ENCODE measurements at places on chromosomes 6 and 20.

DNA sequence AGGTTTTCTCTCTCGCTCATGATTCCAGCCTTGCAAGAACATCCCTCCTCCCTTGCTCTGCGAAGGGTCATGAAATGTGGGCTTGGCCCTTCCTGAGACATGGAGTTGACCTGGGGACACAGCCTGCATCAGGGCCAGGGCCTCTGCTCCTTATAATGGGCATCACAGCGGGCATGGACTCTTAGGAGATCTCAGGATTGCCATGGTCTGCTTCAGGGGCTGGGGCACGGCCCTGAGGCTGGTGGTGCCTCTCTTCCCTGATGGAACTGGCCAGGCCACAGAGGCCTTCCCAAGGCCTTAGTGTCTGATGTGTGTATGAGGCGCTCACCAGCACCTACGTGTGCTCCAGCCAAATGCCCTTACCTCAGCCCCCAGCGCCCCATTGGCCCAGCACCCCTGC, 23.9 kb downstream of the ENTPD6 start:
- DNase-seq, result no peak

DNA sequence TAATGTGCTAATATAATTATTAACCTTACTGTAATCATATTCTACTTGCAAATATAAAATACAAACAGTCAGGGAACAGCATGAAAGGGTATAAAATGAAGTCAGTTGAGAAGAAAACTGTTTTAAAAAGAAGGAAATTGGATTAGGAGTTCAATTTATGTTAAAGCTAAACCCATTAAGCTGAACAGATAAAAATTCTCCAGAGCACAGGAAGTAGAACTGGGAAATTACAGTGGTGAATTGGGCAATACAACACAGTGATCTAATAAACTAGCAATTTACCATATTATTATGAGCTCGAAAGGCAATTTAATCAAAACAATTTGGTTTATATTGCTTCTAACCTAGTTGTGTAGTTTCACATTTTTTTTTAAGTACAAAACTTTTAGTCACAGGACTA, 407.4 kb upstream of the RGS17 start:
- no peak for DNase-seq

GRCh38 chr6:25167961-25168360, 111.2 kb upstream of the CARMIL1 start:
- DNase-seq, result no peak

DNA sequence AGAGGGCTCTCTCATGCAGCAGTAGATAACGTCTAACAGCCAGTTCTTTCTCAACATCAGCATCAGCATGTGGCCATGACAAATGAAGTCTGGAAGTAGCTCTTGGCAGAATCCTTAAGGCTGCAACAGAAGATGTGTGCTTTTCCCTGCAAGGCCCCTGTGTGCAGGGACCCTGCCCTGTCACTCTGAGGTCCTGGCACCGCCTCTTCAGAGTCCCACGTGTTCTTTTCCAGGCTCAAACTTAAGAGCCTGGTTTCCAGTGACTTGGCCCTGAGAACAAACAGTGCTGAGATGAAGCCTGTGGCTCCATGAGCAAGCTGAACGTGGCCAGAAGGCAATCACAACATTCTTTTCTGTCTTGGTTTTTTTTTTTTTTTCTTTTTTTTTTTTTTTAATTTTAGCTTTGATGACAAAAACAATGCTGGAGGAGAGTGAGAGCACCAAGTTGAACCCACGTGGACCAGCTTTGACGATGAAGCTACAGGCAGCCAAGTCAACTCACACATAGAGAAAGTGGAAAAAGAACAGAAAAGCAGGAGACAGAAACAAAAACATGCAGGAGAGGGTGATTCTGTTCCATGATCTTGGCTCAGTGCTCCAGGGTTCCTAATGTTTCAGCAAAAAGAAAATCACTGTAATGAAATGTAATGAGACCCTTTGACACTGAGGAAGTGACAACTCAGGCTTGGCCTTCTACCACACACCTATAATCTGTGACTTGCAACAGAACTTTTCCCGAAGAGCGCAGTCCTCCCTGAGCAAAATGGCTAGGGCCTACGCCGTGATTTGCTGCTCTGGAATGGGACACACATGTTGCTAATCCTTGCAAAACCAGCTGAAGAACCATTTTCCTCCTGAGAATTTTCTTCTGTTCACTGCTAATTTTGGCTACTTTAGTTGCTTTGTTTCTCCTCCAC, 86.1 kb downstream of the FOXC1 start:
- no peak for DNase-seq

- DNase-seq, result no peak
Observed at GRCh38 chr20:1939270-1939595, 44.0 kb downstream of the SIRPA start.

- DNase-seq, result no peak
Observed at GRCh38 chr6:3516092-3516491, 59.2 kb upstream of the SLC22A23 start.

DNA sequence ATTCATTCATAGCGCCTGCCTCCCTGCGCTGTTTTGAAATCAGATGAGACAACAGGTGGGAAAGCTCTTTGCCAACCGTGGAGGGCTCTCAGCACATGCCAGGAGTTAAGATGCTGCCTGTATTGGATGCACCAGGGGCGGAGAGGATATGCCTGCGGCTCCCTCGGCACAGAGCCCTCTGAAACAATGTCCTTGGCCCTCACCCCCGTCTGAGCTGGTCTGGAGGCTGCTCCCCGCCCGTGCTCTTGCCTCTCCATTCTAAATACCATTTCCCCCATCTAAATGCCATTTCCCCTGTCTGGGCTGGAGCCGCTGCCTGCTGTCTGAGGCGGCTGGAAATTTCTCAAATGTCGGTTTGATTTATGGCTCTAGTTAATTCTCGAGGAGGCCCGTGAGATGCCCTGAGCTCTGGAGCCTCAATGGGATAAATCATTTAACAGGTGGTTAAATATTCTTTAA, 50.8 kb upstream of the MLN start:
- DNase-seq, result no peak

- no peak for DNase-seq
Observed at GRCh38 chr6:108694816-108695215, 134.1 kb downstream of the FOXO3 start.

GRCh38 chr6:63745784-63746183, 110.2 kb downstream of the PHF3 start:
- DNase-seq, result no peak

DNA sequence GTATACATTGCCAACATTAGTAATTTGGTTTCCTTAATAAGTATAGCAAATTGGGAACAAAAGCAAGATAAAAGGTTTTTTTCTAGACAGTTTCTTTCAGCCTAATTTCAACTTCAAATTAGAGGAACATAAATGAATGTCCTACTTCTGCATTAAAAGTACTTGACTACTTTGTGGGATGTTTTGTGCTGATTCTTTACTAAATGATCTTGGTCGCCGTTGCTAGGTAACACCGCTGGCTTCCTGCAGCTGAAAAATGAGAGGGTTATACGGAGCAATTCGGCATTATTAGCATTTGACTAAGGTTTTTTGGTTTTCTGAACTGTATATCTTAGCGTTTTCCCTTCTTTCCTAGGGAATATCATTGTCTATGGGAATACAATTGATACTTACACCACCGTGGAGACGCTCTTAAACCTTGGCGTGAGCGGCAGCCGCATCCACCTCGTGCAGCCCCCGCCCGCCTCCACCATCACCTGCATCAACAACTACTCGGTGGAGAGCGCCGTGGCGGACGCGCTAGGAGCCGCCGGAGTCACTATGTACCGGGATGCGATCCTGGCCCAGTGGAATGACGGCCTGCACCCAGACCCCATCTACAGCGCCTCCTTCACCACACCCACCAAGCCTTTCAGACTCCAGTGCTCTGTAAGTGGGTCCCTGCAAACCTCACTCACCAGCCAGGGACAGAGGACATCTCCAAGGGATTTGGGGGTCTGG, 90.9 kb upstream of the INSM1 start:
- no peak for DNase-seq

GRCh38 chr20:9286501-9287461, 217.9 kb downstream of the PLCB4 start:
- DNase-seq, result no peak

- no peak for DNase-seq
Observed at GRCh38 chr6:44645276-44645675, 257.8 kb downstream of the CDC5L start.

GRCh38 chr6:108359901-108360882, 65.3 kb downstream of the AFG1L start:
- no peak for DNase-seq

- DNase-seq, result no peak
Observed at GRCh38 chr20:13856354-13856753, 71.5 kb downstream of the NDUFAF5 start.

- no peak for DNase-seq
Observed at GRCh38 chr20:18190338-18191233, 52.9 kb downstream of the KAT14 start.

- DNase-seq, result no peak
Observed at GRCh38 chr6:14707971-14708465, 537.9 kb upstream of the JARID2 start.

DNA sequence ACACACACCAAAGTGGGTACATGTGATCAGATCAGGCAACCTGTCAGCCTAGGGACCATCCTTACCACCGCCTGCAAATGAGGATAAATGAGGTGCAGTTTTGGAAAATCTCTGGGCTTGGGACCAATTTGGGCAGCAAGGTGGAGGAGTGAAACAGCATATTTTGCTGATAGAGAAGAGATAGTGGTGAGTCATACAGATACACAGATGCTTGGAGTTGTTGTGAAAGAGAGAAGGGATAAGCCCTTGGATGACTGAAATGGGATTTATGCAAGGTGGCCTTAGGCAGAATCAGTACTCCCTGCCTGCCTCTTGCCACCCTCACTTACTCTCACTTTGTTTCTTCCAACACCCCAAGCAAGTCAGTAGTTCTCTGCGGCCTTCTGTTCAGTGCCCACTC, 34.7 kb downstream of the BMP2 start:
- DNase-seq, result no peak

- no peak for DNase-seq
Observed at GRCh38 chr20:39142407-39143096, 180.4 kb downstream of the DHX35 start.

GRCh38 chr6:166554316-166554715, 32.2 kb downstream of the RAMACL start:
- DNase-seq, result no peak

DNA sequence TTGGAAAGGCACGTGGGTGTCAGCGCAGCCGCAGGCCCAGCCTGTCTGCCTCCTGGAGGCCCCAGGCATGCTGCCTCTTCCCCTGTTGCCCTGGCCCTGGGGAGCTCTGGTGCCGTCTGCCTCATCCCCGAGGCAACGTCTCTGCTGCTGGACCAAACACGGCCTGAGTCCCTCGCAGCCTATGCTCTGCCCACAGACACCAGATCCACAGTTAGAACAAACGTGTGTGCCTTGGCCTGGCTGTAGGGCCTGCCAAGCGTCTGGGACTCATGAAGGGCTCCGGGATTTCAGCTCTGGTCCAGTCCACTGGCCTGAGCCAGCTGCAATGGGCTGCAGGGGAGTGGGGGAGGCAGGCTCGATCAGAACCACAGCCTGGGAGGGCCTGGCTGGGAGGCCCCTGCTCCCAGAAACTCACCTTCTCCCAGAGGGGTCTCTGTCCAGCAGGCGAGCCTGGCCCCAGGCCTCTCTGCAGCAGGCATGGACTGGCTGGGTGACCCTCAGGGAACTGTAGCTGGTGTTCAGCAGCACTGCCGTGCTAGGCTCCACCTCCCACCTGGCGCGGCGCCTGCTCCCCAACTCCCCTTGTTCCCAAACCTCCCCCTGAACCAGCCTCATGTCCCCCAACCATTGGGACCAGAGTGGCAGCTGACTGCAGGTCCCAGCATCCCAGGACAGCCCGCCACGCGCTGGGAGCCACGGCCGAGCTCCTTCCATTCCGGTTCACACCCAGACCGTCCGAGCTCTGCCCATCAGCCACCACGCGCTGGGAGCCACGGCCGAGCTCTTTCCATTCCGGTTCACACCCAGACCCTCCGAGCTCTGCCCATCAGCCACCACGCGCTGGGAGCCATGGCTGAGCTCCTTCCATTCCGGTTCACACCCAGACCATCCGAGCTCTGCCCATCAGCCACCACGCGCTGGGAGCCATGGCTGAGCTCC, 197.0 kb downstream of the DLL1 start:
- DNase-seq, result peak; percentile 86

DNA sequence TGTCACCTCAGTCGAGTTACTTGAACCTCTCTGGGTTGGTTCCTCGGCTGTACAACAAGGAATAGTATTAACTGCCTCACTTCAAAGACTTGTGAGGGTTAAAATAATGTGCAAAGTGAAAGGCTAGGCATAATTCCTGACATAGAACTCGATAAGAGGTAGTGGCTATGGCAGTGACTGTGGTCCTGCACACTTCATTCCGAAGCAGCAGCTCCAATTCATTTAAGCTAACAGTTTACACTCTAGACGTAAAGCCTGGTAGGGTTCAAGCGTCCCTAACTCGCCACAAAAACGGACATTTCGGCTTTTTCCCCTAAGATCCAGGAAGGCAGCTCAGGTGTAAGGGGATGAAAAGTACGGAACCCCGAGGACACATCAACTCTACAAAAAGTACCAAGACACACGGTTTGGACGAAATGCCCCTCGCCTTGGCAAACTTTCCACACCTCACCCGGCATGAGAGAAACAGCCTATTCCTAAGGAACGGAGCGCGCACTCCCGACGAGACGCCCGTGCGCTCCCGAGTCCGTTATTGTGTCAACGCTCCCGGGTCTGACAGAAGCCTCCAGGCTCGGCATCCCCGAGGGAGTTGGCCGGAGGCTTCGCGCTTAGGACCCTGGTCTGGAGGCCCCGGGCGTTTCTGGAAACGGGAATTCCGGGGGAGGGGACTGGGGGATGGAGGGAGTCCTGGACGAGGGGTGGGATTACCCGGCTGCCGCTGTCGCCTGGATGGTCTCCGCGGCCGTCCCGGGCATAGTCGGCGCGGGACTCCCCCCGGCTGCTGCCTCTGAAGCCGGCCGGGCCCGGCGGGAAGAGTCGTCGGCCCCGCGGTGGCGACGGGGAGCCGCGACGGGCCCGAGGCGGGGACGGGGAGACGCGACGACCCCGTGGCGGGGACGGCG, 937 bp downstream of the ZNF318 start:
- DNase-seq, result no peak

Data from chondrocyte (in vitro differentiated cells).